Hippocampal formation (tissue), 2 donors: ENCODE measurements at places on chromosomes 1 and 21.
A peak's percentile ranks its signal among the peaks of the same experiment; 100 is the strongest.

DNA sequence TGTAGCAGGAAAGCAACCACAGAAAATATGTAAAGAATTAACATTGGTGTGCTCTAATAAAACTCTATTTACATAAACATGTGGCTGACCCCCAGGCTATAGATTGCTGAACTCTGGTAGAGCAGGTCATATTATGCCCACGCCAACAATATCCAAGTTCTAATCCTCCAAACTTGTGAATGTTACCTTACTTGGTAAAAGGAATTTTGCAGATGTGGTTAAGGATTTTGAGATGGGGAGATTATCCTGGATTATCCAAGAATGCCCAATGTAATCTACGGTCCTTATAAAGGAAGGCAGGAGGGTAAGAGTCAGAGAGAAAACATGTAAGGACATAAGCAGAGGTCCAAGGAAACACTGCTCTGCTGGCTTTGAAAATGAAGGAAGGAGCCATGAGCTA, 201.0 kb downstream of the USH2A start:
- no peak for DNase-seq

GRCh38 chr1:206021008-206021625, 2.6 kb downstream of the CTSE start:
- no peak for DNase-seq

- DNase-seq: no peak
These were observed 222.7 kb upstream of the OLFM3 start for GRCh38 chr1:102219463-102219862.

- no peak for DNase-seq
These were observed 5.1 kb downstream of the CLCNKA start for GRCh38 chr1:16026723-16027484.

DNA sequence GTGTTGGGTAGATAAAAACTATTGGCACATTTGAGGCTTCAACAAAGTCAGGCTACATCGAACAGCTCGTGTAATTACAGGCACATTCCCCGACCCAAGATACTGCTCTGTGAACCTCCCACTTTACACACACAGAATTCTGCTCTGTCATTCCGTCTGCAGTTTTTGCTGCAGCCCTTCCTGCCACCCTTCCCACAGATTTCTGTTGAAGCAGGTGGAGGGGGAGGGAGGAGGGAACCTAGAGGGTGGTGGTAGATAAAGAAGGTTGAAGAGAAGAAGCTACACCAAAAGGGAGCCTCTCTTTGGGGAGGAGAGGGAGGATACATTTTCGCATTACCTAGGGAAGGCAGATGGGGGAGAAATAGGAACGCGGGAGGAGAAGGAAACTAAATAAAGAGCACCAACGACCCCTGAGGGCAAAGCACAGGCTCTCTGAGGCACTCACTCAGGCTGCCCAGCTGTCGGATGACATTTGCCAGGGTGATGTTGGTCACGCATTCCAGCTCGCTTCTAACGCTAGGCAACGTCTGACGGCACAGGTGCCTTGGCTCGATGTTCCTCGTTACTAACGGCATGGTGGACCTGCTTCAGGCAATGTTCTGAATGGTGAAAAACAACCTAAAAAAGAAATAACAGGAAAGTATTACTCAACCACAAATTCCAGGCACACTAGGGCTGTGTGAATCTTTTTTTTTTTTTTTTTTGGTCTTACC, 36.0 kb downstream of the GPR3 start:
- peak; percentile 17 for DNase-seq

- DNase-seq: no peak
These were observed 70.2 kb upstream of the FAM20B start for GRCh38 chr1:178955391-178955954.
